ENCODE measurements at places on chromosomes 6 and 20. TPM values are rescaled to one million over a fixed set of nuclear protein-coding genes. Genes with fewer than 3 reads are reported as not detected.

The SOBP gene
- total RNA-seq: 6.3 TPM

The MCHR2 gene
- total RNA-seq: not detected

The TMEM74B gene
- total RNA-seq: not detected

The CD93 gene
- total RNA-seq: under 0.01 TPM

DNA sequence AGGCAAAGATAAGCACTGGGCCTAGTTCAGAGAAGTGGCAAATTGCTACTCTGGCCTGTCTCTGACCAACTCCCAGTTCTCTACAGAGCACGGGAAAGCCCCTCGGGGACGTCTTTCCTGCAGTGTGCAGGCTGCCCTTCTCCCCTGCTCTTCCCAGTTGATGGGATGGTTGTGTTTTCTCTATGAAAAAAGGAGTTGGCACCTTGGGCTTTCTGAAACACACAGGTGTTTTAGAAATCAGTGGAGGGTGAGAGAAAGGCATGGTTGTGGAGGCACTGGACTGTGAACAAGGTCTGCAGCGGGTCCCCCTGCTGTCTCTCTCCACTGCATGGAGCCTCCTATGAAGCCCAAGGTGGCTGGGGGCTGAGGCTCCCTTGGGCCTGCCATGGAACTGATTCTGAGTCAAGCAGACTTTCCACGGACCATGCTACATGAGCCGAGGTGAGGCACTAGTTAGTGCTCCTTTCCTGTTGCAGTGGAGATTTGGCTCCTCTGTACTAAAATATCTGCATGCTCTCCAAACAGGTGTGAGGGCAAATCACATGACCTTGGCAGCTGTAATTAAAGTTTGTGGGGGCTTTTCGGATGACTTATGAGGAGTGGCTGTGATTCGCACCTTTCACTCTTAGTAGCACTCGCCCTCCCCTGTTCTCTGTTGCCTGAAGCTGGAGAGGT, 16.3 kb downstream of the GTSF1L start:
- no peak overlapping the region for H3K27ac ChIP-seq
- DNase-seq: no peak
- H3K4me3 ChIP-seq: no peak overlapping the region
- no peaks in the 10 kb centered on the region for H3K4me1 ChIP-seq
- no peaks in the 10 kb centered on the region for H3K27me3 ChIP-seq
- no peaks in the 10 kb centered on the region for H3K36me3 ChIP-seq

DNA sequence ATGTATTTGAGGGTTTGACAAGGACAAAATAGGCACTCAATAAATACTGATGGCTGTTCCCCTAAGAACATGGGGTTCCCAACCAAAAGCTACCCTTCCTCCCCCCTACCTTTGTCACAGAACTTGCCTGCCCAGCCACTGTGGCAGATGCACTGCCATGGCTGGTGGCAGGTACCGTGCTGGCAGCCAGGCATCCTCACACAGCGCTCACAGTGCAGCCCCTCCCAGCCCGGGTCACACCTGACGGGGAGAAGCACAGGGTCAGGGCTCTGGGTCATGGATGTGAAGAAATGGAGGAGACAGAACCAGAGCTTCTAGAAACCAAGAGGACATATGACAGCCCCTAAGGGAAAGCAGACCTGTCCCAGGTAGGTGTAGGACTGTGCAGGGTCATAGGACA, 2.5 kb downstream of the DLK2 start:
- DNase-seq: no peak
- H3K4me3 ChIP-seq: no peak overlapping the region
- H3K36me3 ChIP-seq: peaks cover 12% of the 10 kb centered on the region
- peaks cover 3% of the 10 kb centered on the region for H3K27me3 ChIP-seq
- H3K4me1 ChIP-seq: peaks cover 3% of the 10 kb centered on the region

DNA sequence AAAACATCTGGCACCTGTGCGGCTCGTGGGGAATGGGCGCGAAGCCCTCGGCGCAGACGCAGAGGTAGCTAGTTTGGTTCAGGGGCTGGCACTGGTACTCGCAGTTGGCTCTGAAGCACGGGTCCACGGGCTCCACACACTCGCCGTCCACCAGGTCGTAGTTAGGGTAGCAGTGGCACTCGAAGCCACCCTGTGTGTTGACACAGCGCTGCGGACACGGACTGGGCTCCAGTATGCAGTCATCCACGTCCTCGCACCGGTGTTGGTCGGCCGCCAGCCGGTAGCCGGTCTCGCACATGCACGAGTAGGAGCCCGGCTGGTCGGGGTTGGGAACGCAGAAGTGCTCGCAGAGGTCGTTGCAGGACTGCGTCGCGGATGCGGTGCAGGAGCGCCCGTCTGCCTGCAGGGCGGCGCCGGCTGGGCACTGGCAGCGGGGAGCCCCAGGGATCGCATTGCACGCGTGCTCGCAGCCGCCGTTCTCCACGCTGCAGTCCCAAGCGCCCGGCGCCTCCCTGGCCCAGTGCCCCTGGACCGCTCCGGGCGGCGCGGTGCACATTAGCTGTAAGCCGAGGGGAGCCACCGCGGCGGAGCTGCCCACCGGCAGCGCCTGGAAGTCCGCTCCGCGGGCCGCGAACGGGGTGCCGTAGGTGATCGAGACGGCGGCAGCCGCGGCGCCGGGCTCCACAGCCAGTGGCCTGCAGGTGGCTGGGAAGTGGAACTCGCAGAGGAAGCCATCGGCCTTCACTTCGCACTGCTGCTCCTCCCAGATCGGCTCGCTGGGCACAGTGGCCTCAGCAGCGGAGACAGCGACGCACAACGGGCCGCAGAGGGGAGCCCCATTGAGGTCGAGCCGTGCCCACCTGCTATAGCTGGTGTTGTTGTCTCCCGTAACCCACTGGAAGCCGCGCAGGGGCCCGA, 930 bp downstream of the THBD start:
- H3K27me3 ChIP-seq: peaks cover under 1% of the 10 kb centered on the region
- H3K4me3 ChIP-seq: peak overlapping the region; percentile 2
- no peak overlapping the region for H3K27ac ChIP-seq
- H3K4me1 ChIP-seq: no peaks in the 10 kb centered on the region

GRCh38 chr6:15547400-15547799, 115.4 kb downstream of the DTNBP1 start:
- no peak for DNase-seq
- no peaks in the 10 kb centered on the region for H3K4me1 ChIP-seq
- no peaks in the 10 kb centered on the region for H3K27me3 ChIP-seq
- H3K4me3 ChIP-seq: no peak overlapping the region
- no peak overlapping the region for H3K27ac ChIP-seq

DNA sequence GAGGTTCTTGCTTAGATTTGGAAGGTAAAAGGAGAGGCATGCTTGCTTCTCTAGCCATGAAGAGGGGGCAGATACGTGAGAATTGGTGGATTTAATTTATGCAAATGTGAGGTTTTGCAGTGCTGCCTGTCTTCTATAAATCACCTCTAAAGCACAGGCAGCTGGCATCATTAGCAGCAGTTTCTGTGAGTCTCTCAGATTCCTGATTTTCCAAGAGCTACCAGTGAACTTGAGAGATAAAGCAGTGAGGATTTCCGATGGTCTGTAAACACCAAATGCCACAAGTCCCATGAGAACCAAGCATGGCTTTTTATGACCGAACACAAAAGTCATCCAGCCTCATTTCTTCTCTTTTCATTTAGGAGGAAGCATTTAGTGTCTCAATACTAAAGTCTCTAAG, 3.2 kb upstream of the SIRPB2 start:
- H3K4me3 ChIP-seq: no peak overlapping the region
- no peaks in the 10 kb centered on the region for H3K36me3 ChIP-seq
- no peak for DNase-seq
- H3K27me3 ChIP-seq: peaks cover 9% of the 10 kb centered on the region
- H3K4me1 ChIP-seq: no peaks in the 10 kb centered on the region
- no peak overlapping the region for H3K27ac ChIP-seq

DNA sequence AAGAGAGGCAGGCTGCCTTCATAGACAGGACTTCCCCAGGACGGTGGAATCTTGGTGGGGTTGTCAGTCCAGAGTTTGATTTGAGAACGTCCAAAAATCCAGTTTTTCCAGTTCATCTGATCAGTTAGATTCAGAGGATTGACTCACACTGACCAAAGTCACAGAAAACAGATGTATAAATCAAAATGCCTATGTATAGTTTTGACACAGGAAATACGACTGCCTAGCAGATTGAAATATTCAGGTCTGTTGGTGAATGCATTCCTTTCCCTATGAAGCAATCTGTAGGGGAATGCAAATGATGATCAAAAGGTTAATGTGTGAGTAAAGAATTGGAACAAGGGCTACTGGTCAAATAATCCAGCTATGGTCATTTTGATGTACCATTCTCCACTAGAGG, 29.7 kb upstream of the GFOD1 start:
- H3K27me3 ChIP-seq: no peaks in the 10 kb centered on the region
- H3K4me3 ChIP-seq: no peak overlapping the region
- no peak for DNase-seq
- H3K36me3 ChIP-seq: no peaks in the 10 kb centered on the region

DNA sequence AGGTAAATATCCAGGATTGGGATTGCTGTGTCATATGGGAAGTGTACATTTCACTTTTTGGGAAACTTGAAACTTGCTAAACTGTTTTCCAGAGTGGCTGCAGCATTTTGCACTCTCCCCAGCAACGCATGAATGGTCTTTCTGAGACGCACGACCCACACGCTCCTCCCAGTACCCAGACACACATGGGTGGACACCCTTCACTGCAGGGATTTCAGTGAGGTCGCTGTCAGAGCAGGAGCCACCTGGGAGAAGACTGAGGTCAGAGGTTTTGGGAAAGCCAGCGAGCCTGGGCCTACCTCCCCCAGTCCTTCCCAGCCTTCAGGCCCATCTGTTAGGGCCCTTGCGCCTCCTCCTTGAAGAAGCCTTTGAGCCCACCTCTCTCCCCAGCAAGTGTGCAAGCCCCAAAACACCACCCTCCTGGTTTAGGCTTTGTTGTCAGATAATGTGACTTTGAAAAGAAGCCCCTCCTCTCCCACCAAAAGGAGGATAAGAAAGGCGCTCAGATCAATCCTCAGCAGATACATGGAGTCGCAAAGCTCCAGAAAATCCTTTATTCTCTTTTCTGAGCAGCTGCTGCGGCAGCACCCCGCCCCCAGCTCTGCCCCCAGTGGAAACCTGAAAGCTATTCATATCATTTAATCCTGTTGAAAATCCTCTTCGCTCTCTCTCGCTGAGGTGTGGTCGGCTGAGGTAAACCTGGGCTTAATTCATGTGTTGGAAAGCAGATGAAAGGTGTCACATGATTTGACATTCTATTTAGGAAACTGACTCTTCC, 12.7 kb upstream of the JAG1 start:
- no peaks in the 10 kb centered on the region for H3K36me3 ChIP-seq
- H3K27ac ChIP-seq: no peak overlapping the region
- DNase-seq: no peak
- H3K4me1 ChIP-seq: no peaks in the 10 kb centered on the region

DNA sequence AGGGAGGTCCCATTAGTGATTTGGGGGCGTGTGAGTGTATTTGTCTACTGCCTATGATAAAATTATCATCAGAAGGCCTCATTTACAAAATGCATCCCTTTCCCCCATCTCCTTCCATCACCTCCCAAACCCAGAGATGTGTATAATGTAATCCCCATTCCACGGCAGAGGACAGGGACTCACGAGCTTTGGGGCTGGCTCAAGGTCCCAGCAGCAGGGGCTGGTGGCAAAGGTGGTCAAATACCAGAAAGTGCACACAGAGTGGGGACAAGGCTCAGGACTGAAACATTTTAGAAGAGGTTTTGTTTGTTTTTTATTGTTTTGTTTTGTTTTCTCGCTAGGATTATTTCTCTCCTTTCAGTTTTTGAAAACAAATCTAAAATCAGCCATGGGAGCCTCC, 68.5 kb upstream of the TOP1 start:
- H3K27me3 ChIP-seq: no peaks in the 10 kb centered on the region
- DNase-seq: no peak
- H3K36me3 ChIP-seq: no peaks in the 10 kb centered on the region
- H3K4me3 ChIP-seq: no peak overlapping the region

DNA sequence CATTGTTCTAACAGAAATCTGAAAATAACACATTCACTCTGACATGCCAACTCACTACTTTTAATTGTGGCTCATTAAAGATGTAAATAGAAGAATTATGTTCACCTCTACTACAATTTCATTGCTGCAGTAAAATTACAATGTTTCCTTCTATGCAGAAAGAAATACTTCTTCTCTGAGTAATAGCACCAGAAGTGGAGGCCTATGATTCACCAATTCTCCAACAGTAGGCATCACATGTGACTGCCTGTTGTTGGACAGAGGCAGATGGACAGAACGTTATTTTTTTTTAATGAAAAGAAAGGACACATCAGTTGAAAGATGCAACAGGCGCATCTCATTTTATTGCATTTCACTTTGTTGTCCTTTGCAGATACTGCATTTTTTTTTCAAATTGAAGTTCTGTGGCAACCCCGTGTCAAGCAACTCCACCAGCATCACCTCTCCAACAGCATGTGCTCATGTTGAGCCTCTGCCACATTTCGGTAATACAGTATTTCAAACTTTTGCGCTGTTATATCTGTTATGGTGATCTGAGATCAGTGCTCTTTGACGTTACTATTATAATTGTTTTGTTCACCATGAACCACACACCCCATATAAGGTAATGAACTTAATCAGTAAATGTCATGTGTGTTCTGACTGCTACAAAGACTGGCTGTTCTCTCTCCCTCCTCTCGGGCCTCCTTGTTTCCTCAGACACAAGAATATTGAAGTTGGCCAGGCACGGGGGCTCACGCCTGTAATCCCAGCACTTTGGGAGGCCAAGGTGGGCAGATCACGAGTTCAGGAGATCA, 121.4 kb downstream of the ATXN1 start:
- no peak overlapping the region for H3K27ac ChIP-seq
- H3K27me3 ChIP-seq: no peaks in the 10 kb centered on the region
- peak; percentile 78 for DNase-seq
- H3K36me3 ChIP-seq: peaks cover 3% of the 10 kb centered on the region

GRCh38 chr6:134145786-134146185, 93.4 kb upstream of the SLC2A12 start:
- peaks cover 2% of the 10 kb centered on the region for H3K4me1 ChIP-seq
- DNase-seq: peak; percentile 60
- no peaks in the 10 kb centered on the region for H3K36me3 ChIP-seq
- H3K27ac ChIP-seq: no peak overlapping the region
- no peaks in the 10 kb centered on the region for H3K27me3 ChIP-seq

- no peaks in the 10 kb centered on the region for H3K36me3 ChIP-seq
- H3K4me3 ChIP-seq: no peak overlapping the region
- no peaks in the 10 kb centered on the region for H3K4me1 ChIP-seq
- no peak overlapping the region for H3K27ac ChIP-seq
- no peak for DNase-seq
- H3K27me3 ChIP-seq: peaks cover 3% of the 10 kb centered on the region
Observed at GRCh38 chr20:45257161-45257560, 2.8 kb upstream of the SLPI start.

- H3K36me3 ChIP-seq: no peaks in the 10 kb centered on the region
- H3K4me3 ChIP-seq: no peak overlapping the region
- no peak overlapping the region for H3K27ac ChIP-seq
- H3K4me1 ChIP-seq: no peaks in the 10 kb centered on the region
- H3K27me3 ChIP-seq: no peaks in the 10 kb centered on the region
Observed at GRCh38 chr20:57501461-57502335, 23.2 kb downstream of the CTCFL start.

Data from fibroblast of lung (primary cell).